ENCODE measurements at places on chromosomes 11 and 22.

DNA sequence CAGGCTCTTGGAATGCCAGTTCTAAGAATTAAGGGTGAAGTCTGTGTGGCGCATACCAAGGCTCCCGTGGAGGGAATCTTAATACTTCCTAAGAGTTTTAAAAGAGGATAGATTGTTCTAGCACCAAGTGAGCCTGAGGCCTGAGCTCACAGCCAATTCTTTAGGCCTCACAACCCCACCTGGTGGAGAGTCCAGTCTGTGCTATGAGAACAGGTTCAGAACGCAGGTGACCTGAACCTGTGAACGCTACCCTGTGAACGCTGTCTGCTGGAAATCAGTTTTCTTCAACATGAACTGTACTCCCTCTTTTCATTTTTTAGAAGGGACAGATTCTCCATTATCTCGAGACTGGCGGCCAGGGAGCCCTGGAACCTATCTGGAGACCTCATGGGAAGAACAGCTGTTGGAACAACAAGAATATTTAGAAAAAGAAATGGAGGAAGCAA is 43.2 kb upstream of the DLAT start:
- DNase-seq = peak; percentile 91

GRCh38 chr11:58254936-58255335 is 13.1 kb downstream of the OR10W1 start:
- no peak for DNase-seq

- no peak for DNase-seq
Observed at GRCh38 chr22:36244522-36245391, 5.4 kb upstream of the APOL2 start.

DNA sequence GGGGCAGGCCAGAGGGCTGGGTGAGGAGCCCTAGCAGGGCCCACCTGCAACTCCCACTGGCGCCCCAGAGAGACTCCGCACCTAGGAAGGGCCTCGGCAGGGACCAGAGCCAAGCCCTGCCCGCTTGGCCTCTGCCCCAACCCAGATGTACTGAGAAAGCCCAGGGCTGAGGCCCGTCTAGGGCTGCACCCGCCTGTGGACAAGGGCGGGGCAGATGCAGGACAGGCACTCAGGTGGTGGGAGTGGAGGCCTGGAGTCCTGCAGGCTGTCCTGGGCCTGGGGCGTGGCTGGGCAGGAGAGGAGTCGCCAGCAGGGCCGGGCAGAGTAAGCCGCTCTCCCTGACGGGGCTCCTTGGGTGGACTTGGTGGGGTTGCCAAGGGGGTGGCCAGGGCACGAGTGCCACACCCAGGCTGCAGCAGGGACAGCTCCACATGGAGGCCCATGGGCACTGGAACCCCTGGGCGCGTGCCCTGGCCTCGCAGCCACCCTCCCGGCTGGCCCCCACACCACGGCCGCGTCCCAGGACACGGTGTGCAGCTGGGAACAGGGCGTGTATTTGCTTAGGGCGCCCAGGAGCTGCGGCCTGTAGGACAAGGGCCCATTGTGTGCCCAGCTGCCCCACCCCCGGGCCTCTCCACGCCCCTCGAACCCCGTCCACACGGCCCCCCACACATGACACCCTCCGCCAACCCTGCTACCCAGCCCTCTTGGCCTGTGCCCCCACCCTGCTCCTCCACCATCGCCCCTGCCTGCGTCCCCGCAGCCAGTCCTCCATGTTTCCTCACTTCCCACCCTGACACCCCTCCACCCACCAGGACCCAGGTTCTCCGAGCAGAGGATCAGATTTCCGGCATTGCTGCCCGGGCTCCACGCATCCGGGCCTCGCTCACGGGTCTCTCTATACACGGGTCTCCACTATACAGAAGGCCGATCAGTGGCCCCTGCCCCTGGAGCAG is 11.3 kb upstream of the PIM3 start:
- no peak for DNase-seq

DNA sequence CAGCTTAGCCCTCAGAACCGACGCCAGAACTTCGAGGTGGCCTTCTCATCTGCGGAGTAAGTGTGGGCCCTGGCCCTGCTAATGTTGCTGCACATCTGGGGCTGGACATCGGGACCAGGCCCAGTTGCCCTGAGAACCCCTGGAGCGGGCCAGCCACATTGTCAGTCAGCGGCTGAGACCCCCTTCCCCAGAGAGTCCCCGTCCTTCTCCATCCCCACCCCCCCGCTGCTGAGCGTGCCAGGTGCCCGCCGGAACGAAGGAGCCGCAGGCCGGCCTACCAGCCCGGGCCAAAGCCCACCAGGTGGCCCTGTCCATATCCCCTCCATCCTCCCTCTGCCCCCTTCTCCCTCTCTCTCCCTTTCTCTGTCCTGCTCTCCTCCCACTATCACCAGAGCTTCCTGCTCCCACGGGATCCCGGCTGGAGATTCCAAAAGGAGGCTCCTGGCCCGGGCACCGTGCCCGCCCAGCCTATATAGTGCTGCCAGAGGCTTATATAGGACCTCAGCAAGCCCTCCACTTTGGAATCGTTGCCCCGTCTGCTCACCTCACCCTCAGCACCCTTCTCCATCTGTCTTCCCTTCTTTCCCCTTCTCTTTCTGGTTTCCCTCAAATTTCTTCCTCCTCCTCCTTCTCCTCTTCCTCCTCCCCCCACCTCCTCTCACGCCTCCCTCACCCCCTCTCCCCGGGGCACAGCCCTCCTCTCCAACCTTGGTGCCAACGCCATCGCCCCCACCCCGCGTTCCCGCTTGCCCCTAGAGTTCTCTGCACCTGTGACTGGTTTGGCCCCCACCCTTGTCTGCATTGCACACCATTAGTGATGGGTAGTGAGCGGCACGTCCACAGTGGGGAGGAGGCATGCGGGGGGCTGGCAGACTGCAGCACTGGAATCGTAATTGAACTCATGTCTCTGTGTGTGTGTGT is 7.3 kb downstream of the SELENOM start:
- DNase-seq = no peak

DNA sequence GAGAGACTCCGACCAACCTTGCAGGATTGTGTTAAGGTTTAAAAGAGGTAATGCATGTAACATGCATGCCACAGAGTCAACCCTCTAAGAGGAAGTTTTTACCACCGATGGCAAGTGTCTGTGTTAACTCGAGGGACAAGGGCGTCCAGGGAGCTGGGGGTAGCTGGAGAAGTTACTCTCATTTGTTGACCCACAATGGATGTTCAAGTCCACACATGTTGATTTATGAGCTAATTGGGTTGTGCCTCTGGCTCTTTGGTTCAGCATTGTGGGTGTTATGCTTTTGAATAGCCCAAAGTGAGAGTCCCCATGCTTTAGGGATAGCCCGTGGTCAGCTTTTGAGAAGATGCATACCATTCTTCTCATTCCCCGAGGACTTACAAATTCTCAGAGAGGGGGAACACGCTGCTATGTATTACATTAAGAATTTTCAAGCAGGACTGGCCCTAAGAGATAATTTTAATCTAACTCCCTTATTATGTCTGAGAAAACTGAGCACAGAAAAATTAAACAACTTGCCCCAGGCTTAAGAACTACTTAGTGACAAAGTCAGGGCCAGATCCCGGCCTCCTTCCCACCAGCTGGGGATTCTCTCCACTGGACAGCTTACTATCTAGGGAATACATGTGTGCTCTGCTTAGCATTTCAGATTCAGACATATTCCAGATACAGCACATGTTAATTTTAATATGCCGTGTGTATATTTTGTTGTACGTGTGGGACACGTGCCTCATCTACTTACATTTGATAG is 5.2 kb upstream of the PLET1 start:
- DNase-seq = peak; percentile 46

GRCh38 chr11:94731880-94732601 is 36.1 kb upstream of the AMOTL1 start:
- no peak for DNase-seq

DNA sequence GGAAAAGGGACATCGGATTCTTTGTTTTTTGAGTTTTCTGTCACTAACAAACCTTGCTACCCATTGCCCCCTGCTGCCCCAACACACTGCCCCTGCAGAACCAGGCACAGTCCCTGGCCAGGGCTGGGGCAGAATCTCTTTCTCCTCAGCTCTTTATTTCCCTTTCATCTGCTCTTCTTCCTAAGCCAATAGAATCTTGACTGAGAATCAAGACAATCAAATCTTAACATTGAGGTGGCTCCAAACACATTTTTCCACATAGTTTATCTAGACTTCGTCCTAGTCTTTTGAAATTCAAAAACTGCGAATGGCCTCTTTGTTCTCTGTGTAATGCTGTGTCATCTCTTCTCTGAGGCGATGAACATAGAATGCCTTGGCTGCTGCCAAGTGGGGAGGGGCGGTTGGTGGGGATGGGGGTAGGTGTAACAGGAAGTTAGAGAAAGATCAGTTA is 16.1 kb upstream of the NTM start:
- DNase-seq = no peak

DNA sequence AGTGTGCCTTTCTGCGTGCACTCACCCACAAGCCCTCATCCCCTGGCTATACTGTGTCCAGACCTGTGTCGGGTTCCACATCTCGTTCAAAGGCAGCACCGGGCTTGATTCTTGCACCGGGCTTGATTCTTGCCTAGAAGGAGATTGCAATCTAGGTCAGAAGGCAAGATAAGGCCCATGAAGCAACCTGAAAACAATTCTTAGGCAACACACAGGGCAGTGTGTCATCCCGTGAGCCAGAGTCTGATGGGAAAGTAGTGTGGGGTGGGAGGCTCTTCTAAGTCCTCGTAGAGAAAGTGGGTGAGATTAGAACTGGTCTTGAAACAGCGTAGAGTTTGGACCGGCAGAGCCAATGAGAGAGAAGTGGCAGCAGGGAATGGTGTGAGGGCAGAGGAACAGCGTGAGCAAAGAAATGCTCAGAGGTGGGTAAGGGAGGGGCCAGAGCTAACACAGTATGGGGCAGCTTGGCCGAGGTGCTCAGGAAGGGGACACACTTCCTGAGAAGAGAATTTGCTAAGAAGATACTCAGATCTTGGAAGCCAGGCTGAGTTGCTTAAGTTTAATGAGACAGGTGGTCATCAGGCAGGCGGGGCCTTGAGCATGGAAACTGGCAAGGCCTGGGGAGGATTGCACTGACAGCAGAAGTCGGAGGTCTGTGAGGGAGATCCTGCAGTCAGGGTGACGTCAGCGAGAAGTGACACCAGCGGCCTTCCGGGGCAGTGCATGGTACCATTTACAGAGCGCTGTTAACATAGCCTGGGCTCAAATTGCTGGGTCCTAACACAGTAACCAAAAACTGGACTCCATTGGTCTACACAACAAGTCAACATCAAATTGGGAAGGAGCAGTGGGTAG is 40.7 kb upstream of the DKK3 start:
- no peak for DNase-seq

- DNase-seq = no peak
Observed at GRCh38 chr11:126819194-126819593, 181.4 kb downstream of the KIRREL3 start.

DNA sequence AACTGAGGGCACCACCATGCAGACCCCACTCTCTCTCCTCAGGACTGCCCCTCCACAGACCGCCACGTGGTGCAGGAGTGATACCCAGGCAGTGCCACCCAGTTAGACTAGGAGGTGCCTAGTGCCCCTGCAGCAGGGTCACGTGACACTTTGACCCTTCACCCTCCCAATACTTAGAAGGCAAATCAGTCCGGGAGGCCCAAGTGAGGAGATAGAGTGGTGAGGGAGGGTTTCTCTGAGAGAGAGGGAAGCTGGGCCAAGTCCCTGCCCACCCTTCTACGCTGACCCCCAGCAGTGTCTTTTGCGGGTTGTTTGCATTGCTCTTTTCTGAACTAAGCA is 84.6 kb downstream of the BUD13 start:
- DNase-seq = no peak

DNA sequence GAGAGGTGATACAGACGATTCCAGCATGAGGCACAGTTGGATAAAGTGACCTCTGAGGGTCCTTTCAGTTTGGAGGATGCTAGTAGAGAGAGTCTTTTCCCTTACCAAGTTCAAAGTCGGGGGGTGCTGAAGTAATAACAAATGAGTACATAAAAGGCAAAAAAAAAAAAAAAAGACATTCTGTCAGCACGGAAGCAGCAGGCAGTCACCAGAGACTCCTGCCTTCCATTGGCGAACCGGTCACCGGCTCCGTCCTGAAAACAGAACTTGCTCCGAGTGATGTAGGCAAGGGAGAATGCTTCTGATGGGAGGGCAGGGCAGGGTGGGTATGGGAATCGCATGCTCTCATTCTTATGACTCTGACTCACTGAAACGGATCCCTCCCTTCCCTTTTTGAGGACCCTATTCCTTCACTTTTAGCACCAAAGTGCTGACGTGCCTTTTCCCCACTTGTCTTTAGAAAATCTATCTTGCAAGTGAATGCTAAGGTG is 65.9 kb downstream of the PRR5L start:
- DNase-seq = peak; percentile 51

GRCh38 chr11:32500001-32500400 is 64.7 kb upstream of the WT1 start:
- DNase-seq = no peak

- no peak for DNase-seq
Observed at GRCh38 chr11:57936050-57936418, 87.6 kb upstream of the OR9Q1 start.

- peak; percentile 83 for DNase-seq
Observed at GRCh38 chr22:30694171-30694639, 469 bp upstream of the OSBP2 start.

GRCh38 chr22:36151006-36151595 is 9.5 kb downstream of the APOL3 start:
- no peak for DNase-seq

DNA sequence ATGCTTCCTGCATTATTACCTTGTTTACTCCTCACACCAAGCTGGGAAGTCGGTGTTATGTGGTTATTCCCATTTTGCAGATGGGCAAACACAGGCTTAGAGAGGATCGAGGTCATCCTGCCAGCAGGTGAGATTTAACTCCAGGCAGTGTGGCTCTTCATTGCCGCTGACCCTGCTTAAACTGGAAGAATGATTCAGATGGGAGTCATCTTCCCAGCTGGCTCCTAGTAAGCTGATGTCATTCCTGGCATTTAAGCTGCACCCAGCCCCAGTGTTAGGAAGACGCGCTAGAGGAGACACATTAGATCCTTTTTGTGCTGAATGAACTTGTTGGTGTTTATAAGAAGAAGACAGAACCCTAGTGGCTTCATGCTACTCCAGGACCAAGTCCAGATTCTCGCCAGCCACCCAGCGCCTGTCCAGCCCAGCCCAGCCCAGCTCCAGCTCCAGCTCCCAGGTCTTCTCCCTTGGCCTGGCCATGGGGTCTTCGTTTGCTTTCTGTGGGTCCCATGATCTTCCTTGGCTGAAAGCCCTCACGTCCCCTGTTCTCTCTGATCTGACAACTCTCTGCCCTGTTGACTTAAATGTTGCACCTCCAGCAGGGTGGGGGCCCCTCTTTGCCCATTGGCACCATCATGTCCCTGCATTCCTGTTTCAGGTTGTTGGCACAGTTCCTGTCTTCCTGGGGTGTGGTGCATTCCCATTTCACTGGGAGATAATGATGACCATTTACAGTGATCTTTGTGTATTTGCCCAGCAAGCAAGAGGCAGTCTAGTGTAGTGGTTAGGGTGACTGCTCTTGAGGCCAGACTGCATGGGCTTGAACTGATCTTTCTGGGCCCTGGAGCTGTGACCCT is 13.6 kb downstream of the PARVB start:
- DNase-seq = no peak

GRCh38 chr11:23398052-23398451 is 537.8 kb upstream of the CCDC179 start:
- DNase-seq = no peak
